ENCODE measurements at places on chromosomes 12 and 14.

- no peak for DNase-seq
Measured at GRCh38 chr12:32651151-32651955, 27.7 kb upstream of the DNM1L start.

DNA sequence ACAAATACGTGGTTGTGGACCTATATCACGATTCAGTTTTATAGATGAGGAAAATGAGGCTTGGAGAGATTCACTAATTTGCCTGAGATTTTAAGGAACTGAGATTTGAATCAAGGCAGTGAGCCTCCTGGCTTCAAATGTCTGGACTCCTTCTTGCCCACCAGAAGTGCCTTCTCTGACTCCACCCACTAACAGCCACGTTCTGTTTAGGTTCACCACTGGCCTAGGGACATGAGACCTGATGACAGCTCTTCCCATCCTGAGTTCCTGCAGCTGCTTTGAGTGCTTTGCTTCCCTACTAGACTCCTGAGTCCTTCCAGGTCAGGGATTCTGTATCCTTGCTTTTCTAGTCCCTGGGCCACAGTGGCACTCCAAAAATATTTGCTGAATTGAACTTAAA lies 57.1 kb downstream of the PLBD1 start:
- DNase-seq = no peak

DNA sequence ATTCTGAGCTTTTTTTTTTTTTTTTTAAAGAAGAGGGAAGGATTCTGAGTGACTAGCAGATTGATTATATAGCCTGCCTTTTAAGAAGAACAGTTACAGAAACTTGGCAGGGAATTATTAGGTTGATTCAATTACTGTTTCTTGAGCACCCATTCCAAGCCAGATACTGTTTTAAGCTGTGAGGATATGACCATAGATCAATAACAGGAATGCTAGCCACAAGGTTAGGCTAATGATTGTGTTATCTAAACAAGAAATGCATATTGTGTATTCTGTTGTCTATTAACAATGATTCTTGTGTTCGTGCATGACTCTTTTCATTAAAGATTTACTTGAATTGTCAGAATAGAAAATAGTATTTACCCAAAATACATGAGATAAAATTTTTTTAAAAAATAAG lies 67.1 kb downstream of the PRORP start:
- DNase-seq = no peak

DNA sequence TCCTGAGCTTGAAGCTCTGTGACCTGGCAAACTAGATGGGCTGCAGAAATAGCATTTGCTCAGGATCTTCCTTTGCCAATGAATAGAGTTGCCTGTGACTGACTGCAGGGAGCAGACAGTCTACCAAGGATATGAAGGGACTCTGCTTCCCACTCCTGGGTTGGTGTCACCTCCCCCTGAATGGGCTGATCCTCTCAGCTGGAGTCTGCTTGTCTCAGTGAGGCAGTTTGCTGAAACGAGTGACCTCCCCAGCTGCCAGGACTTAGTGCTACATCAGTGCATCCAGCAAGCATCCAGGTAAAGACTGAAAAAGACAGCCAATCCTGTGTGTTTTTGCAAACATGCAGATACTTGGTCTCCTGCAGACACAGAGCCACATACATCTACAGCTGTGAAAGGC lies 28.5 kb downstream of the PAH start:
- no peak for DNase-seq

GRCh38 chr14:105392131-105393090 lies 5.9 kb upstream of the TEX22 start:
- DNase-seq = no peak

DNA sequence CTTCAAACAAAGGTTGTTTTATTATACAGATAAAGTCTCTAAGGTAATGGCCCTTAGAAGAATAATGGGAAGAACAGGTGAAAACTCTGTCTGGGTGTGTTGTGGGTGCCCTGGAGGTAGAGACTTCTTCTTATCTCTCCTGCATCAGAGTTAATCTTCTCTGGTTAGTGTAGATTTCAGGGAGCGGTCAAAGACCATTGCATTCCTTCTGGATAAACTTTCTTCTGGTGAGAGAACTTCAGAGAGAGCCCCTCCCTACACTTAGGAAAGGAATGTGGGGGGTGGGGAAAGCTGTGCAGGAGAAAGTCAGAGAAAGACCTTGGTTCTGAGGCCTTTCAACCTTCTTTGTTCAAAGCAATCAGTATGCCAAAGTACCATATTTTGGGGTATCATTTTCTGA lies 658.5 kb downstream of the DIO2 start:
- no peak for DNase-seq

DNA sequence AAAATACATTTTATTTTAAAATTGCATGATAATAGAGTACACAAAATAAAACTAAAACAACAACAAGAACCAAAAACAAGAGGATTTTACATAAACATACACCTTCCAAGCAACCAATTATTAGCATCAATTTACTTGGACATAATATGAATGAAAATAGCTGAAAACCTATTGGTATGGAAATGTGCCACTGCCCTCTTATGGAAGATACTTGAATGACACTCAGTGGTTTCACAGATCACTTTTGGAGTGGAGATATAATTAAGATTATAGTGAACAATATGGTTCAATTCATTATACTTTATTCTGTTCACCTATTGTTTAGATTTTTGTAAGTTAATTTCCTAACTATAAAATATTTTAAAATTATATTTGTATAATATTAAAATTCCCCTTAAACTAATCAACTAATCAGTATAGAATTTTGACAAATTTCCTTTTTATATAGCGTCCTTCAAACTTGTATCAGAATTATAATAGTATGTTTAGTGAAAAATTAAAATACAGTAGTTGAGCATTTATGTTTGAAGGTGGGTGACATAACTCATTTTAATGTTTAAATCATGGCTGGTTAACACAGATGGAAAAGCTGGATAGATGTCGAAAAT lies 70.1 kb downstream of the SLC6A15 start:
- no peak for DNase-seq

DNA sequence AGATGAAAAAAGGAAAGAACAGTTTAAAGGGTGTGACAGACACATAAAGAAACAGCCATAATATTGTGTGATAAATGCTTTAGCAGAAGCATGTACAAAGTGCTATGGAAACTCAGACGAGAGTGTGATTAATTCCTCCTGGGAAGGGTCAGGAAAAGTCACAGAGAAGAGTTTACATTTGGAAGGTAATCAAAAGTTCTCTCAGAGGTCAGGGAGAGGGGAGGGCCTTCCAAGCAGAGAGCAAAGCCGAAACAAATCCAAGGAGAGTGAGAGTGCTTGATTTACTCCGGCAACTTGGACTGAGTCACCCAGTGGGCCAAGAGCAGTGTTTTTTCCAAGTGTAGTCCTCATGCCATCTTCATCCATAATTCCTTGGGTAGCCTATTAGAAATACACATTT lies 108.3 kb downstream of the IGF1 start:
- no peak for DNase-seq

- peak; percentile 26 for DNase-seq
Measured at GRCh38 chr14:77375973-77376770, 722 bp downstream of the TMED8 start.

DNA sequence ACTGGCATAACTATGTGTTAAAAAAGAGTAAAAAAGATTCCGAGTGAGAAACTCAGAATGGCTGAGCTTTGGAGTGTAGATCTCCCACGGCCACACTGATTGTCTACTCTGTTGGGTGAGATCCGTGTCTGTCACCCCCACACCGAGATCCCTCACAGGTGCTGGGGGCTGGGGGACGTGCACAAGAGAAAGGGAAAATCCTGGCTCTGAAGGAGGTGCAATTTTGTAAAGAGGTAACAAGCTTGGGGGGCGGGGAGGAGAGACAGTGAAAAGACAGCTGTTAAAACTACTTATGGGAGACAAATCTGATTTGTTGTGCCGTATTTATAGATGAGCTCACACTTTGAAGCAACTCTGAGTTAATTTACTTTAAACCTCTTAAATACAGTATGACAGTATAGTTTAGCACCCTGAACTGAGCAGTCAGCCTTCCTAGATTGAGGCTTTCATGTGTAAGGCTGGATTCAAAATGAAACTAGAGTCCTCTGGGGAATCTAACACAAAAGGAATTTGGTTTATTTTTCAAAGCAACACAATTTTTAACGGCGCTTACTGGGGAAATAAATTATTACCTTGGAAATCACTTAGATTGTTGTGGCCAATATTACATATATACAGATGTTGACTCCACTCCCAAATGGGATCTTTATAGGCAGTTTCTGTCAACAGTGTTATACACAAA lies 167.4 kb upstream of the RGS6 start:
- no peak for DNase-seq

DNA sequence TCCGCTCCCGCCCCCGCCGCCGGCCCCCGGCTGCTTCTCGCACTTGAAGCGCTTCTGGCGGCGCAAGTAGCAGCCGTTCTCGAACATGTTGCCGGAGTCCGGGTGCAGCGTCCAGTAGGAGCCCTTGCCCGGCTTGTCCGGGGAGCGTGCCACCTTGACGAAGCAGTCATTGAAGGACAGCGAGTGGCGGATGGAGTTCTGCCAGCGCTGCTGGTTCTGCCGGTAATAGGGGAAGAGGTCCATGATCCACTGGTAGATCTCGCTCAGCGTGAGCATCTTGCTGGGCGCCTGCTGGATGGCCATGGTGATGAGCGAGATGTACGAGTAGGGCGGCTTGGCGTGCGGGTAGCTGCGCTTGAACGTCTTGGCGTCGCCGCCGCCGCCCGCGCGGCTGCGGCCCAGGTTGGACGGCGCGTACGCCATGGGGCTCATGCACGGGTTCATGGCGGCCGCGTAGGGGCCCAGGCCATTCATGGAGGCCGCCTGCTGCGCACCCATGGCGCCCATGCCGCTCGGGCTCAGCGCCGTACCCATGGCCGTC lies 3.0 kb downstream of the FOXA1 start:
- no peak for DNase-seq

GRCh38 chr12:94686834-94687628 lies 36.7 kb upstream of the TMCC3 start:
- no peak for DNase-seq

- DNase-seq = no peak
Measured at GRCh38 chr12:128570191-128571065, 253.3 kb downstream of the SLC15A4 start.

DNA sequence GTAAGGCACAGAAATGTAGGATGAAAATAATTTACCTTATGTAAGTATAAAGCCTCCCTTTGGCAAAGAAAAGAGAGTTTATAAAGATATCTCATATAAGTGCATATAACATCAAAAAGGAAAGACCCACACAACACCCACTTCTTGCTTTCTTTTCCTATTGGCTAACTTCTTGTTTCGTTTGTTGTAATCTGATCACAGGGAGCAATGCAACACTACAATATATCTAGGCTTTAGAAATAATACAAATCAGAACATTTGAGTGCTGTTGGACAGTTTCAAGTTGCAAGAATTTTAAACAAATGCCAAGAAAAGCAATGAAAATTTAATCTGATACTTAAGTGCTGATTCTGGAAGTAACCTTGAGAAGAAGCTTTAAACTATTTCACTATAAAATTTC lies 1.3 kb downstream of the FGD6 start:
- DNase-seq = no peak

- DNase-seq = no peak
Measured at GRCh38 chr12:32104572-32105355, 1.9 kb upstream of the BICD1 start.

- no peak for DNase-seq
Measured at GRCh38 chr14:59308673-59309072, 120.2 kb downstream of the DAAM1 start.

DNA sequence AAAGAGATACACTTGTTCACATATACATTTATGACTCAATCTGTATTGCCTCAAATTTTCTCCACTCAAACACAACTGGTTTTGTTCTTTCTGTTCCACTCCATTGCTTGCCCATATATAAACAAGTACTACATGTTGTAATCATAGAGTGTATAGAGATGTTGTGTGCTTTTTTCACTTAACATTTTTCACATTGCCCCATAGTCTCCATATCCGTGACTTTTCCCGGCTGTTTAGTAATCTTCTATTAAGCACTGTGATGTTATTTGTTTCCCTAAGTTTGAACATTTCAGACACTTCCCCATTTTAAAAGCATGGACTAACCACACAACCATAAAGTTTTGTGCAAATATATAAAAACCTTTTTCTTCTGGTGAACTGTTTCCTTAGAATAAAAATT lies 45.5 kb upstream of the PTPRR start:
- DNase-seq = no peak

DNA sequence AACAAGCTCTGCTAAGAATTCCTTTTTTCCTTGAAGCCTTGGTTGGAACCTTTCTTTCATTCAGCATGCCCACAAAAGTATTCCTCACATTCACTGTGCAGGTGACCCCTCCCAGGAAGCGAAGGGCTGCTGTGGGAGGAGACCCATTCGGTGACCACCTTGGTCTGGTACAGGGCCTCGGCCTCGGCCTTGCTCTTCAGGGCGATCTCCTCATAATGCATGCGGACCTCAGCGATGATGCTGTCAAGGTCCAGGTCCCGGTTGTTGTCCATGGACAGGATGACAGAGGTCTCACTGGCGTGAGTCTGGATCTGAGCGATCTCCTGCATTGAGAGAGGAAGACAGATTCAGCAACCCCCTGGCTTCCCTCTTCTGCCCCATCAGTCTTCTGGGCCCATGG lies 3.1 kb downstream of the KRT74 start:
- DNase-seq = no peak

DNA sequence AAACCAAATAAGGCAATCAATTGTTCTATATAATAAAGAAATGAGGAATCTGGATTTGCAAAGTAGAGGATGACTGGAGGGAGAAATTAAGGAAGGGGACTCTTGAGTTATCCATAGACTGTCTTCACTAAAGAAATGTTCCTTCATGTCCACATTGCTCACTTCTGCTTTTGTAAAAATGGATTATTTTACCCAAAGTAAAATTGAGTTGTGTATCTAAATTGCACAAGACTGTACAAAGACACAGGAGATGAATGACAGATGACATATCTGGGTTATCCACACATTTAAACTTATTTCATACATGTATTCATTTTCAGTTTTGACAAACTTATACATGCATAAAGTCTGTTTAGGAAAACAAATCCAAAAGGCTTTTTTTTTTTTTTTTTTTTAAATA lies 11.3 kb downstream of the ATP2B1 start:
- DNase-seq = no peak

- DNase-seq = no peak
Measured at GRCh38 chr14:21257394-21257909, 11.8 kb downstream of the HNRNPC start.

DNA sequence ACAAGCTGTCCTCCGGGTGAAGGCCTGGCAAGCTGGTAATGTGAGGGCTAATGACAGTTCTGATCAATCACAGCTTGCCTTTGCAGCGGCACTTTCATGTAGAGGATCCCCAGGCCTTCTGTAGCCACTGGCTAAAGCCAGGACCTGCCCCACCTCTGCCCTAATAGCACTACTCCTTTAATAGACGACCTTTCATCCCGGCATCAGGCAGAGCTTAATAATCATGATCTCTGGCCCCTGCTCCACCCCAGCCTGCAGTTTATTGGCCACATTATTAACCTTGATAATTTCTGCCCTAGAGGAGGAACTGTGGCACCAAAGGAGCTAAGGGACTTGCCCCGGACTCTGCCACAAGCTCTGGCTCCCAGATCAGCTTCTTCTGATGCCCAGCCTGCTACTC lies 142.3 kb upstream of the TBX3 start:
- no peak for DNase-seq

DNA sequence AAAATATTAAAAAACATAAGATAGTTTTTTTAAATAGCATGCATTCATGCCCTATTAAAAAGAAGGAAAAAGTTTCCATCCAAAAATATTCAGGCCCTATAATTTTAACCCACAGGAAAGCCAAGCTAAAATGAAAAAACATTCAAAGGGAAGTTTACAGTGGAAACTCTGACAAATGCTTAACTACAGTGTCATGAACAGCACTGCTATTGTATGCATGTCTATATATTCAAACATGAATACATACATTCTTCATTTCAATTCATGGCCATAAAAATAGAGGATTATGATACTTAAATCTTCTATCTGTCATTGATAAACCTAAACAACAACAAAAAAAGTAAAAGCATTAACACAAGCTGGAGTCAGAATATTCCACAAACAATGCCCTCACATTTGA lies 67.4 kb downstream of the PPP2R5E start:
- no peak for DNase-seq

All from stimulated activated CD4-positive, alpha-beta T cell treated with anti-CD3 and anti-CD28 coated beads, TNF-alpha, amount 100 ng/mL, for 48 hours (primary cell).